ENCODE measurements at places on chromosomes 2 and 18. TPM values are rescaled to one million over a fixed set of nuclear protein-coding genes. Genes with fewer than 3 reads are reported as not detected.

DNA sequence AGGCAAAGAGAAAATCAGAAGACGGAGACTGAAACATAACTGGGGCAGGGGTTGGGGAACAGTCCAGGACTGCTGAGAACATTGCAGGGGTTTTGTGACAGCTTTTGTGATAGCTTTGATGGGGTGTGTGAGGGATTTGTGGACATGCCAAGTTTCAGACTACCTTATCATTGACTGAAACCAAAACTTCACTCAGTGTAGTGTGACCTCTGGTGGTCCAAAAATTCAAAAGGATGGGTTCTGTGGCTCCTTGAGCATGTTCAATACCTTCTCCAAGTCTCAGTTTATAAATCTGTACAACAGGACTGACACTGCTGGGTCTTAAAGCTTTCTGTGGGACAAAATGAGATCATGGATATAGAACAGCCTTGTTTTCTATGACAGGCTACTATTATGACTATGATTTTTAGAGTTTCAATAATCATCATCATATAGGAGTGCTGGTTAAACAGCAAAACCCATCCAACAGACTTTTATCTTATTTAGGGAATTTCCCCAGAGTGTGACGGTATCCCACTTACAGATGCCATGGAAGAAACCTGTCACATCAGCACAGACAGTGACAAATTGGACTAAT, 259.2 kb upstream of the SLC14A2 start:
- no peaks in the 10 kb centered on the region for H3K27me3 ChIP-seq
- DNase-seq = no peak
- H3K27ac ChIP-seq = no peak overlapping the region
- H3K4me3 ChIP-seq = no peak overlapping the region

The TMEM37 gene
- 34.4 TPM for total RNA-seq

GRCh38 chr2:105796131-105796638, 51.5 kb downstream of the NCK2 start:
- H3K4me3 ChIP-seq = no peak overlapping the region
- H3K27me3 ChIP-seq = no peaks in the 10 kb centered on the region
- DNase-seq = no peak

DNA sequence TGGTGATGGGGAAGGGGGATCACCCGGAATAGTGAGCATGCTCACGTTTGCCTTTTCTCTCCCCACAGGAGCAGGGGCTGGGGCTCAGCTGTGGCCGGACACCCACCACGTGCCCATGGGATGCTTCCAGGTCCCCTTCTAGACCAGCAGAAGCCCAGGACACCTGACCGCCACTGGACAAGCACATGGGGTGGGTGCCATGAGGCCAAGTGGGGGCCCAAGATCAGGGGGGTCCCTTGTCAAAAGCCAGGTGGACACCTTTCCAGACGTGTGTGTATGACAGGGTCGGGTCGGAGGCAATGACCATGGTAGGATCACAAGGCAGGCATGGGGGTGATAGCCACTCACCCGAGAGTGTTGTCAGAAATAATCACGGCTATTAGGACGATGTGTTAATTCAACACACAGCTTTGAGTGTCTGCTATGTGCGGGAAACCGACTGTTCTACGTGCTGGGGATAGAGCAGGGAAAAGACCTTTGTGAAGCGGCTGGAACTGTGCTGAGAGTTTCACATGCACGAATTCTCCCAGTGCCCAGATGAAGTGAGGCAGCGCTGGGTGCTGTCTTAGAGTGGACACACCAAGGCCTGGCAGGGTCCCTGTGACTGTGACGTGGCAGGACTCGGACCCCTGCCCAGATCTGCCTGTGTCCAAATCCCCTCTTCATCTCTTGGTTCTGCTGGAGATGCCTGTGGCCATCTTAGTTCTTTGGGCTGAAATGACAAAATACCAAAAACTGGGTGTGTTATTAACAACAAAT, 244.7 kb downstream of the NDUFA10 start:
- no peaks in the 10 kb centered on the region for H3K27me3 ChIP-seq
- H3K27ac ChIP-seq = no peak overlapping the region
- no peaks in the 10 kb centered on the region for H3K4me1 ChIP-seq
- H3K4me3 ChIP-seq = no peak overlapping the region

- no peak overlapping the region for H3K27ac ChIP-seq
- H3K4me1 ChIP-seq = no peaks in the 10 kb centered on the region
- H3K27me3 ChIP-seq = no peaks in the 10 kb centered on the region
- no peak overlapping the region for H3K4me3 ChIP-seq
- DNase-seq = no peak
These were observed 88.3 kb downstream of the INSIG2 start for GRCh38 chr2:118176601-118177000.

- no peak for DNase-seq
- H3K36me3 ChIP-seq = no peaks in the 10 kb centered on the region
- H3K4me3 ChIP-seq = no peak overlapping the region
These were observed 56.8 kb upstream of the SPAG16 start for GRCh38 chr2:213227458-213227857.

GRCh38 chr2:1136846-1137245, 186.2 kb downstream of the SNTG2 start:
- no peaks in the 10 kb centered on the region for H3K4me1 ChIP-seq
- no peak overlapping the region for H3K27ac ChIP-seq
- H3K36me3 ChIP-seq = no peaks in the 10 kb centered on the region
- H3K27me3 ChIP-seq = no peaks in the 10 kb centered on the region
- no peak overlapping the region for H3K4me3 ChIP-seq

DNA sequence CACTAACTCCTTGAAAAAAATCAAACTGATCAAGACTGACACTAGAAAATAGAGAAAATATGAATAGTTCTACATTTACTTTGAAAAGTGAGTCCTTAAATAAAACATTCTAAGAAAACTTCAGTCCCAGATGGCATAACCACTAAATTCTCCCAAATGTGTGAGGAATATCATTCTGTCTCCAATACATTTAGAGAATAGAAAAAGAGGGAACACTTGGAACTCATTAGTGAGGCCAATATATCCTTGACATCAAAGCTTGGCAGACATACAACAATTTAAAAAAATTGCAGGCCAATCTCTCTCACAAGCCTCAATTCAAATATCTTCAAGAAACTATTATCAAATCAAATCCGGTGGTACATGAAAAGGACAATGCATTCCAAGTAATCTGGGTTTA, 79.3 kb upstream of the TMEM247 start:
- DNase-seq = no peak
- no peaks in the 10 kb centered on the region for H3K36me3 ChIP-seq
- H3K27me3 ChIP-seq = no peaks in the 10 kb centered on the region
- H3K27ac ChIP-seq = no peak overlapping the region
- H3K4me1 ChIP-seq = no peaks in the 10 kb centered on the region

- H3K27me3 ChIP-seq = no peaks in the 10 kb centered on the region
- H3K36me3 ChIP-seq = no peaks in the 10 kb centered on the region
- no peak overlapping the region for H3K4me3 ChIP-seq
These were observed 236.8 kb downstream of the ZBTB7C start for GRCh38 chr18:48172226-48173006.

DNA sequence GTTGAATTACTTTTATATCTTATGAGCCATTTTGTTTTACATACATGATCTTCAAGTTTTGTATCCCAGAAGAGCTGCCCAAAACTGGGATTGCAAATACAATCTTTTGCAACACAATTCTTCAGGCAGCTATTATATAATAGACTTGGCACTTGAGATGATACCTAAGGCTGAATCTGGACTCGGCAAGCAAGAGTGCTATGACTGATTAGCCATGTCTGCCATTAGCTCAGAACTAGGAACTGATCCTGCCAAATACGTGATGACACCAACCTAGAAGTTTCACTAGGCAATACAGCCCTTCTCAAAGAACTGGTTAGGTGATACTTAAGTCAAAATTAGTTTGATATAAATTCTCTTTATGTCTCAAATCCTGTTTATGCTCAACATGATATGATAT, 619.6 kb downstream of the CPS1 start:
- H3K27me3 ChIP-seq = no peaks in the 10 kb centered on the region
- peaks cover 29% of the 10 kb centered on the region for H3K4me1 ChIP-seq
- no peak for DNase-seq
- no peak overlapping the region for H3K4me3 ChIP-seq
- H3K36me3 ChIP-seq = no peaks in the 10 kb centered on the region

GRCh38 chr2:197500503-197501131, 438 bp downstream of the HSPE1 start:
- no peaks in the 10 kb centered on the region for H3K27me3 ChIP-seq
- H3K36me3 ChIP-seq = peaks cover 25% of the 10 kb centered on the region
- H3K4me1 ChIP-seq = peaks cover 30% of the 10 kb centered on the region
- H3K27ac ChIP-seq = peak overlapping the region; percentile 88
- H3K4me3 ChIP-seq = peak overlapping the region; percentile 47

DNA sequence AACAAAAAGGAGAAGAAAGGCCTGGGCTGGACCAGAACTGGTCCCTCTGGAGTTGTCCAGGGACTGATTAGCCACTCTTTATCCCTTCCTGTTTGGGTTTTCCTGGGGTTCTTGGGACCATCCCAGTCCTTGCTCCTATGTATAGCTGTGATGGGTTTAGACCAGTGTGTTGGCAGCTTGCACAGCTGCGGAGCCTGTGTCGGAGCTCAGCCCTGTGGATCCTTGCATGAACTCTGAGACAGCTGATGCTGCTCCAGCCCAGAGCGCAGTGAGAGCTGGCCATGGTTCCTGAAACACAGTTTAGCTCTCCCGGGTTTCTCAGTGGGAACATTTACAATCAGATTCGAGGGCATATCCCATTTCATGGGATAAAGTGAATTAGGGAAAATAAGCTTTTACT, 16.9 kb downstream of the IMPA2 start:
- H3K4me3 ChIP-seq = no peak overlapping the region
- no peaks in the 10 kb centered on the region for H3K36me3 ChIP-seq
- H3K27ac ChIP-seq = peak overlapping the region; percentile 67
- peaks cover 59% of the 10 kb centered on the region for H3K4me1 ChIP-seq

DNA sequence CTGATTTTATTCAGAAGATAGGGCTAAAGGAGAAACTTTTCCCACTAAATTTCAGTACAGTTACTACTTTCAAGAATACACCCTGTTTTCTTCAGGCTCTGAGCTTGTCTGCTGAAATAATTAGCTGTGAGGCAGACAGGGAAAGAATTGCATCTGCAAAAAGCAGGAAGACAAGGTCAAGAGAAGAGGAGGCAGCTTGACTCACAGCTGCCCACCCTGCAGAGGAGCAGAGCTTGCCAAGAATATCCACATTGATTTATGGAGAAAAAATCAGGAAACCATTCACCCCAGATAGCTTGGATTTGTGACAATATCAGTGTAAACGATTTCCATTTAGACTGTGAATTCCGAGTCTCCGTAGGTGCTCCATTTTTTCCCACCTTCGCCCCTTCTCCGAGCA, 49.0 kb downstream of the ACTR2 start:
- no peak for DNase-seq
- H3K27ac ChIP-seq = no peak overlapping the region
- no peaks in the 10 kb centered on the region for H3K27me3 ChIP-seq
- H3K36me3 ChIP-seq = peaks cover 11% of the 10 kb centered on the region

DNA sequence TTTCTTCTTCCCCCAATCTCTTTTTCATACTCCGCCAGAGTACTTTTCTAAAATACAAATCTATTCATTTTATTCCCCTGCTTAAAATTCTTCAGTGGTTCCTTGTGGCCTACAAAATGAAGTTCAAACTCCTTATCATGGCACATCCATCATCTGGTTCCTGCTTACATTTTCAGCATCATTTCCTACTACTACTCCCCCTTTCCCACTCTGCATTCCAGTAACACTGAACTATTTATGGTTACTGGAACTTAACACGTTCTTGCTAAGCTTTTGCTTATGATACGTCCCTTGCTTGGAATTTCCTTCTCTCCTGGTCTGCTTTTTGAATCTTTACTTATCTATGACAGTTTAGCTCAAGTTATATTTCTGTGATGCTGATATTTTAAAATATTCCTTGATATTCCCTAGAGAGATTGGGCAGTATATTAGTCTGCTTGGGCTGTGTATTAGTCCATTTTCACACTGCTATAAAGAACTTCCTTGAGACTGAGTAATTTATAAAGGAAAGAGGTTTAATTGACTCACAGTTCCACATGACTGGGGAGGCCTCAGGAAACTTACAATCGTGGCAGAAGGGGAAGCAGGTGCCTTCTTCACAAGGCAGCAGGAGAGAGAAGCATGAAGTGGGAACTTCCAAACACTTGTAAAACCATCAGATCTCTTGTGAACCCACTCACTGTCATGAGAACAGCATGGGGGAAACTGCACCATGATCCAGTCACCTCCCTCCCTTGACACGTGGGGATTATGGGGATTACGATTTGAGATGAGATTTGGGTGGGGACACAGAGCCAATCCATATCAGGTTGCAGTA, 53.2 kb downstream of the BMPR2 start:
- DNase-seq = no peak
- H3K36me3 ChIP-seq = no peaks in the 10 kb centered on the region

The MAPK4 gene
- total RNA-seq = 17.9 TPM

The LHCGR gene
- 1.7 TPM for total RNA-seq

DNA sequence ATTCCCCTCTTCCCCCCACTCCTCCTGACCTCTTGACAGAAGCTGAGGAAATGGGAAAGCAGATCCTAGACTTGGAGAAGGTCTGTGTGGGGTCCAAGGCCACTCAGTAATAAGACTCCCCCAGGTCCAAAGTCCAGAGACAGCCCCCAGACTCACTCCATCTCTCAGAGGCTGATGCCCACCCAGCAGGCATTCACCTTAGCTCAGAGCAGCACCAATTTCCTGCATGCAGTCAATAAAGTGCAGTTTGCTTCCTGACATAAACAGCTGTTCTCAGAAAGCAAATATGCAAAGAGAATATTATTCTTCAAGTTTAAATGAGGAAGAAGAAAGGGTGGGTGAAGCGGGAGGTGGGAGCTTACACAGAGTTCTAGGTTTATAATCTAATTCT, 84.1 kb upstream of the RTN4 start:
- no peak overlapping the region for H3K27ac ChIP-seq
- H3K36me3 ChIP-seq = no peaks in the 10 kb centered on the region
- DNase-seq = no peak
- peaks cover 27% of the 10 kb centered on the region for H3K4me1 ChIP-seq
- no peak overlapping the region for H3K4me3 ChIP-seq

GRCh38 chr18:71189581-71189980, 900.7 kb downstream of the SOCS6 start:
- H3K27ac ChIP-seq = no peak overlapping the region
- H3K27me3 ChIP-seq = no peaks in the 10 kb centered on the region
- no peaks in the 10 kb centered on the region for H3K4me1 ChIP-seq
- H3K36me3 ChIP-seq = no peaks in the 10 kb centered on the region

- no peak for DNase-seq
- no peak overlapping the region for H3K27ac ChIP-seq
- no peak overlapping the region for H3K4me3 ChIP-seq
- no peaks in the 10 kb centered on the region for H3K27me3 ChIP-seq
- no peaks in the 10 kb centered on the region for H3K4me1 ChIP-seq
These were observed 215.5 kb downstream of the TNS1 start for GRCh38 chr2:217787160-217787877.

DNA sequence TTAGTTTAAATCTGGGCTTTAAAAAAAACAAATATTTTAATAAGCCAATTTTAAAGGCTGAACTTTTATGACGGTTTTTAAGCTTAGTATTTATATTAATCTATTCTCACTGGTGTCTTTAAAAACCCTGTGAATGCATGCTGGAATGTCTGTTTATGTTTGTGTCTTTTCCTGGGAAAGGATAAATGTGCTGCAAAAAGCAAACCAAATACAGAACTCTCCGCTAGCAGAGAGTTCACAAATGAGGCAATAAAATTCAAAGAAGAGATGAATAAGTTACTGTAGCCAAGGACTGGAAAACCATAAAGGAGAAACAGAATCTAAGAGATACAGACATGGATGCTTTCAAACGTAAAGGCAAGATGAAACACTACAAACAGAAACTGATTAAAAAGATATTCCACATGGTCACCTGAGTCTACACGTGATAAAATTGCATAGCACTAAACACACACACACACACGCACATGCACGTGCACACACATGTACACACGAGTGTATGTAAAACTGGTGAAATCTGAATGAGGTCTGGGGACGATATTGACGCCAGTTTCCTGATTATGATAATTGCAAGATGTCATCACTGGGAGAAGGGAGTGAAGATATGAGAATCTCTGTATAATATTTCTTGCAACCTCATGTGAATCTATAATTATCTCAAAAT, 4.5 kb downstream of the TWIST2 start:
- H3K27me3 ChIP-seq = peaks cover 21% of the 10 kb centered on the region
- no peak for DNase-seq
- H3K4me1 ChIP-seq = peaks cover 15% of the 10 kb centered on the region
- no peaks in the 10 kb centered on the region for H3K36me3 ChIP-seq
